ENCODE measurements at places on chromosomes 11 and 22. TPM values are rescaled to one million over a fixed set of nuclear protein-coding genes. Genes with fewer than 3 reads are reported as not detected.

The DSCAML1 gene
- total RNA-seq: 0.05 TPM

The UBE2L3 gene
- total RNA-seq: 62.7 TPM

The SCUBE2 gene
- 0.23 TPM for total RNA-seq

The ROBO4 gene
- total RNA-seq: 0.20 TPM

The MMP3 gene
- not detected for total RNA-seq

The CTNND1 gene
- total RNA-seq: 7.5 TPM

The SERHL2 gene
- total RNA-seq: 0.86 TPM

The VPS26B gene
- total RNA-seq: 55.6 TPM

The WNT7B gene
- not detected for total RNA-seq

The CHRNA10 gene
- 3.7 TPM for total RNA-seq

The MYO7A gene
- total RNA-seq: 0.07 TPM

The TUBGCP6 gene
- 56.4 TPM for total RNA-seq

The CRYBA4 gene
- not detected for total RNA-seq

The KDM4D gene
- total RNA-seq: 0.39 TPM

The HORMAD2 gene
- 0.45 TPM for total RNA-seq

The OR51E2 gene
- not detected for total RNA-seq

The MUC2 gene
- total RNA-seq: not detected

The ANGPTL5 gene
- total RNA-seq: not detected

The APOL6 gene
- total RNA-seq: 73.1 TPM

The PCF11 gene
- 81.6 TPM for total RNA-seq

The NRXN2 gene
- total RNA-seq: 0.05 TPM

The ANKK1 gene
- total RNA-seq: 0.14 TPM

The PDGFD gene
- total RNA-seq: not detected

The PLAAT5 gene
- total RNA-seq: not detected

The YPEL4 gene
- total RNA-seq: 0.48 TPM

The DGAT2 gene
- total RNA-seq: 1.9 TPM

The C11orf21 gene
- 40.8 TPM for total RNA-seq

The C11orf42 gene
- total RNA-seq: not detected

The TPBGL gene
- 0.18 TPM for total RNA-seq

The CDC45 gene
- 85.7 TPM for total RNA-seq

The PKDREJ gene
- total RNA-seq: not detected

The LAYN gene
- total RNA-seq: 1.3 TPM

The HOATZ gene
- total RNA-seq: not detected

The MAPK8IP1 gene
- total RNA-seq: 0.66 TPM

The KCNE3 gene
- total RNA-seq: not detected

The PATE2 gene
- not detected for total RNA-seq

The L3MBTL2 gene
- total RNA-seq: 43.8 TPM

The IL17REL gene
- not detected for total RNA-seq

The EP300 gene
- total RNA-seq: 87.2 TPM

The TSPAN18 gene
- total RNA-seq: 24.6 TPM

The PAAF1 gene
- 21.1 TPM for total RNA-seq

The MMP27 gene
- not detected for total RNA-seq

The BEST1 gene
- not detected for total RNA-seq

The MAPK8IP2 gene
- 0.25 TPM for total RNA-seq

The GAB4 gene
- total RNA-seq: not detected

The EIF3D gene
- total RNA-seq: 213 TPM

Measured in T-helper 2 cell treated with Interferon-gamma antibody and Interleukin-4, amounts not matched to agents 100 ng/mL and 5 ng/mL, for 36 hours (primary cell).